ENCODE measurements at places on chromosomes 6 and 20.

- no peak for DNase-seq
Measured at GRCh38 chr20:14751191-14751590, 413.8 kb upstream of the FLRT3 start.

GRCh38 chr6:29332676-29333075, 31.2 kb downstream of the OR14J1 start:
- DNase-seq: no peak

- no peak for DNase-seq
Measured at GRCh38 chr6:132257561-132257960, 143.7 kb downstream of the MOXD1 start.

DNA sequence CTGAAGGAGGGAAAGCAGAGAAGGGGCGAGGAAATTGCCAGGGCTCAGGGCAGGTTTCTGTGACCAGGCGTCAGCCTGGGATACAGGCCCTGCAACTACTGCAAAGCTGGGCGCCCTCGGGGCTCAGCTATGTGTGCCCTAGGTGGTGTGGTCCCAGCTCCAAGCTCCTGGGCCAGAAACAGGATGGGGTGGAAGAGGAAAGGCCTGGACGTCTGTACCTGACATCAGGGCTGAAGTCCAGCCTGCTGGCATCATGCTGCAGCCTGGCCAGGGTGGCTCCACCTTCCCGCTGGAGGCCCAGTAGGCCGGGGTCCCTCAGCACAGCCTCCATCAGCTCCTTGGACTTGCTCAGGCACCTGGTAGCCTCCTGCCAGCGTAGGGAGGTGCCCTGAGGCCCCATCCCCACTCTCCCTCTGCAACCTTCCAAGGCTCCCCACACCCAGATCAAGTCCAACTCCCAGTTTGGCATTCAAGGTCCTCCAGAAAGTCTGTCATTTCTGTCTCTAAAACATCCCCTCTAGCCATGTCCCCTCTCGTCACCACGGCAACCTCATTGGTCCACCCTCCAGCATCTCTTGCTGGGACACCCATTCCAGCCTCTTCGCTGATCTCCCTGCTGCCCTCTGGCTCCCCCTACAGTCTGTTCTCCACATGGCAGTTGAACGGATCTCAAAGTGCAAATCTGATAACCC, 38.2 kb downstream of the KIAA1755 start:
- peak; percentile 68 for DNase-seq

DNA sequence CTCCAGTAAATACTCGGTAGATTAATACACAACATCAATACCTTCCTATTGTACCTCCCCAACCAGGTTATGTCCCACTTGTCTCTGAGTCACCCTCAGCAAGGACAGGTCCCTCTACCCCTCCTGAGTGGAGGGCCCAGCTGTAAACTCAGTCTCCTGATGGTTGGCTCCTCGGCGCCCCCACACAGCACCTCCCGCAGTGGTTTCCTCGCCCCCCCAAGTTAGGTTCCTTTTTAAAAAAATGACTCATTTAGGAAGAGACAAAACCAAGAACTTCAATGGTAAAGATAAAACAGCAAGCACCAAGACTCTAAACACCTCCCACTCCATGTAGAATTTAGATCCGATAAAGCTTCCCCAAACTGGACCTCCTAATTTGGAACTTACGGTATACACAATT, 83.5 kb downstream of the TRERF1 start:
- DNase-seq: no peak

DNA sequence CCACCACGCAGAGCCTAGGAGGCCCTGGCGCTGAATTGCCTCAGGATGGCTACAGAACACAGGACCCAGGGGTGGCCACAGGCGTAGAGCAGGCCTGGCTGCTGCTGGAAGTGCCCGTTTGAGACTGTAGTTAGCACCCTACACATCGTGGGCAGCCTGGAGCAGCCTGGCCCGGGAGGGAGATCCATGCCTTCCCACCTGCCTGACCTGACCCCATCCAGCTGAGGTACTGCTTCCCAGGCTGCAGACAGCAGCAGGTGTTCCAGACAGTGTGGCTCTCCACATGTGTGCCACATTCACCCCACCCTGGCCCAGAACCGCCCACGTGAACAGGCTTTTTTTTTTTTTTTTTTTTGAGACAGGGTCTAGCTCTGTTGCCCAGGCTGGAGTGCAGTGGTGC, 20.9 kb upstream of the MAP1LC3A start:
- no peak for DNase-seq

GRCh38 chr20:49281913-49282467, 4.1 kb upstream of the ZNFX1 start:
- no peak for DNase-seq

GRCh38 chr6:53651205-53651763, 14.3 kb downstream of the KLHL31 start:
- DNase-seq: peak; percentile 82

GRCh38 chr6:95093154-95093553, 484.2 kb upstream of the MANEA start:
- no peak for DNase-seq

- no peak for DNase-seq
Measured at GRCh38 chr20:33793011-33793931, 17.9 kb upstream of the CHMP4B start.

DNA sequence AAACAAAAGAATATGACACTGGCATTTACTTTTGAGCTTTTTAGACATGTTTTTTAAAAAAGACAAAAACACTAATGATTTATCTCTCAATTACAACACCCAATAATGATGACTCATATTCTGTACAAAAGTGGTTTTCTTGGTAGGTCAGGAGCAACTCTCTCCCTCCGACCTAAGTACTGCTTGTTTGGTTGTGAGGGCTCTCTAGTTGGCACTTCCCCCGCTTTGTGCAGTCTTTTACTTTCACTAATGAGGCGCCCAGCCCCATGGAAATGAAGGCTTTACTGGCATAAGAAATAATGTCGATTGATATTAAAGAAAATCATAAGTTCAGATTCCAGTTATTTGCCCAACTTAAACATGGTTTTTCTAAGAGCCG, 1.3 kb downstream of the KPNA5 start:
- DNase-seq: peak; percentile 15

GRCh38 chr20:15267935-15268334, 930.5 kb upstream of the FLRT3 start:
- DNase-seq: no peak

DNA sequence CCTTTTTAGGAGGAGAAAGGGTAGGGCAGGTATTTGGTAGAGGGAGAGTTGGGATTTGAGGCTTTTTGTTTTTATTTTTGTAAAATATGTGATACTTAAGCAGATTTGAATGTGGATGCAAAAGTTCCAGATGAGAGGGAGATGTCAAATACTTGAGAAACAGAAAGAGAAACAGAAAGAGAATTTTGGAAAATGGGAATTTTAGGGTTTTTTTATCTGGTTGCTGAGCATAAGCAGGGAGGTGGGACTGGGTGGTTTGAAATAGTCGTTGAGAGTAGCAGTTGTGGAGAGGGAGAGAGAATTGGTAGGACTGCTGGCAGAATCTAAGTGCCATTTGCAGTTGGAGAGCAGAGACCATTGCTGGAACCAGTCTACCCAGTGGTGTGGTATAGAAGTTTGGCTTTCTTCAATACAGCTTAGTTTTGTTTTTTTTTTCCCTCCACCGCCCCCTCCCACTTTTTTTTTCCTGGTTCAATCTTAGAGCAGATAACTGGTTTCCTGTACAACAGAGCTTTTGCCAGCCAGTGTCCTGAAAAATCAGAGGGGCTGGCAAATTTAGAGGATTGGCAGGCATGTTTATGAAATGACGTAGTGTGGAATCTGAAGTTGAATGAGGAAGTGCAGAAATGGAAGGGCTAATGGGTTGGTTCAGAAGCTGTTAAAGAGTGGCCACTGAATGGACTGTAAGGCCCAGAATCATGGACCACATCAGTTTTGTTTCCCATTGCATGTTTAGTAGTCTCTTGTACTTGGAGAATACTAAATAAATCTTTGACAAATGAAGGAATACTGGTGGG, 68.7 kb downstream of the ATRN start:
- no peak for DNase-seq
